ENCODE measurements at places on chromosomes 7 and 10.

GRCh38 chr10:75106242-75106641, 5.2 kb upstream of the SAMD8 start:
- DNase-seq = no peak

- DNase-seq = no peak
Measured at GRCh38 chr7:157488281-157488680, 151.5 kb downstream of the DNAJB6 start.

- DNase-seq = no peak
Measured at GRCh38 chr10:44396671-44397191, 11.8 kb upstream of the CXCL12 start.

GRCh38 chr10:78433766-78434535, 400.3 kb downstream of the RPS24 start:
- no peak for DNase-seq

DNA sequence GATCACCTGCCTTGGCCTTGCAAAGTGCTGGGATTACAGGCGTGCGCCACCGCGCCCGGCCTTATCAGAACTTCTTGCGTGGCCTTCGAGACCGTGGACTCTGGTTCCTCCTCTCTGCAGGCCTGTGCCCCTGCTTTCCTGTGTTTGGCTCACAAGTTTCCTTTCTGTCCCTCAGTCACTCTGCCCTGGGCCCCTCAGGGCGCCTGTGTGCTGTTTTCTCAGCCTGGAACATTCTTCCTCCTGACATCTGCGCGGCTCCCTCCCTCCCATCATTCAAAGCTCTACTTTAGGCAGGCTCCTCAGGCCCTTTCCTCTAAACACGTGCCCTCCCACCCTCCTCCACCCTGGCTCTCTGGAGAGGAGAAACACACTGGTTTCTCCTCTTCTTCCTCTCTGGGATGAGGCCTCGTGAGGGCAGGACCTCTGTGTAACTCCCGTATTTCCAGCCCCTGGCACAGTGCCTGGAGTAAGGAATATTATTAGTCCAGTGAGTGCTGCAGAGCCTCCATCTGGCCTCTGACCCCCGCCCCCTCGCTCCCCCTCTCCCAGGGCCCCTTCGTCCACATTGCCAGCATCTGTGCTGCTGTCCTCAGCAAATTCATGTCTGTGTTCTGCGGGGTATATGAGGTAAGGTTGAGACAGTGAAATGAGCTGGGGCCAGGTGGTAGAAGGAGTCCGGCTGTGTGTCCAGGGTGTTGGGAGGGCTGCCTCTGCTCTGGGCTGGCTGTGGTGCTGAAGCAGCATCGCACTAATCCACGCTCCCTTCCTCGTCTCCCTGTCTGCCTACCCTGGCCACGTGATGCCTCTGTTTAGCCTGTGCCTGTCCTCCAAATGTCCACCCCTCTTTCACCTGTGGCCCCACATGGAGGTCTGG, 7.1 kb downstream of the CLCN1 start:
- no peak for DNase-seq

DNA sequence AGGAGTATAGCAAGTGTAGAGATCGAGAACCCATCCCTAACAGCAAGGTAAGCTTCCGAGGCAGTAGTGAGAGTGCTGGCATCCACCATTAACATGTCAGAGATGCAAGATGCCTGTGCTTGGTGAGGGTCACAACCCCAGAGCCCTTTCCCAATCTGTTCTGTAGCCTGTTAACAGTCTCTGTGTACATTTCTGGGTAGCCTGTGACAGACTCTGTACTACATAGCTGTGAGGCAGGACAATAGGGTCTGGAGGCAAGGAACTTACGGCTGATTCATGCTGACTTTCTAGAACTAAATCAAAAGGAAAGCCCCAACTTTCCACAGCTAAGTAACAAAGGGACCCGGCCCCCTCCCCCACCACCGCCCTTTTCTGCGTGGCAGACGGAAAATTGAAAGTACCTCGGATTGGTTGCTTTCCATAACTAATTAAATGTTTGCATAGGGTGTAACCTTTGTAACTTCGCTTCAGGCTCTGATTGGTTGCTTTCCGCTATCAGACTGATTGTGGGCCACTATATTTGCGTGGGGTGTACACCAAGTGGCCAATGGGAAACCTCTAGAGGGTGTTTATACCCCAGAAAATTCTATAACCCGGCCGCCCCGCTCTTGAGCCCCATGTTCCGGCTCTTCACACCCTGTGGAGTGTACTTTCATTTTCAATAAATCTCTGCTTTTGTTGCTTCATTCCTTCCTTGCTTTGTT, 1.4 kb upstream of the TMEM168 start:
- DNase-seq = no peak
